Hematopoietic multipotent progenitor cell treated with erythropoietin and hydrocortisone succinate and interleukin-3 and kit ligand, for 15 days (in vitro differentiated cells): ENCODE measurements at places on chromosomes 3 and 15.
A peak's percentile ranks its signal among the peaks of the same experiment; 100 is the strongest.

GRCh38 chr15:81292523-81293001 lies 31.4 kb downstream of the STARD5 start:
- no peak for DNase-seq

- DNase-seq = no peak
Measured at GRCh38 chr3:123395235-123395634, 53.7 kb downstream of the ADCY5 start.

GRCh38 chr15:89495638-89496145 lies 691 bp downstream of the RHCG start:
- no peak for DNase-seq

DNA sequence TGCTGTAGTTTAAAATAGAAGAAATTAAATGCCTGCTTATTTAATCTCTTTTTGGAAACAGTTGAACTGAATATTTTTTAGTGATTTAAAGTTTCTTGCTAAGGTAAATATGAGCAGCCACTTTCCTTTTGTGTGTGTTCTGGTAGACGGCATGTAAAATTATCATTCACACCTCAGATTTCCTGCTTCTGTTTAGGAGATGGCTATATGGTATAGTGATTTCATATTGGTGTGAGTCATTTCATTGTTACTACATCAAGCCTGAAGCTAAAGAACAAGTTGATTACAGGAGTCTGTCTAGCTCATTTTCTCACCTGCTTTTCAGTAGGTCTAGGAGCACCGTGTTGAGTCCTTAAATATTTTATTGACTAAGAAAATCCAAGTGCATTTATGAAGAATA lies 2.2 kb downstream of the LRCH3 start:
- no peak for DNase-seq

DNA sequence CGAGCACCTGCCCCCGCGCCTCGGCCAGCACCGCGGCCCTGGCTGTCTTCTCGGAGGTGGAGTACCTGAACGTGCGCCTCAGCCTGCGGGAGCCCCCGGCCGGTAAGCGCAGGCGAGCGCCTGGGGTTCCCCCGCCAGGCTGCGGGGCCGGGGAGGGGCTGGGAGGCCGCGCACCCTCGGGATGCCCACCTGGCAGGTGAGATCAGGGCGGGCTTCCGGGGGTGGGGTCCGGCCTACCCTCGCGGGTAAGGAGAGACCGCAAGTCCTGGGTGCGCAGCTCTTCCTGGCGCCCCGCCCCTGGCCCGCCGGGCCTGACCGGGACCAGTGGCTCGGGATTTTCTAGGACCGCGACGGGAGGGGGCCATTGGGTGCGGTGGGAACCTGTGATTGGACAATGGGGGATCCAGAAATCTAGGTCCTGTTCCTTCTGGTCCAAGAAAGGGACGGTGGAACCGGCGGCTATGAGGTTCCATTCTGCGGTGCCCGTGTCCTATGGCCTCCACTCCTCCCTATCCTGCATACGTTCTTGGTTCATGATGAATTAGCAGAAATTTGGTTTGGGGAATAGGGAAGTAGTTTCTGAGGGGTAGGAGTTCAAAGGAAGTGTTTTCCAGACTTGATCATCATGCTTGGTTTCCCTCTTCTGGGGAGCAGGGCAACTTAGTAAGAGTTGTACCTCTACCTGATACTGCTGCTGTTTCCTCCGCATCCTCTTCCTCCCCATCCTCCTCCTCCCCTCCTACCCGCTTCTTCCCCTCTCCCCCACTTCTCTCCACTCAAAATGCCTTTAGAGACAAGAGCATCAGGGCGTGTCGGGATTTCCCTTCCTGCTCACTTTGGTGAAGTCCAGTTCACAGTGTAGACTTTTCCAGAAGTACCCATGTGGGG lies 808 bp downstream of the ARRDC4 start:
- DNase-seq = peak; percentile 20

- DNase-seq = no peak
Measured at GRCh38 chr3:99873269-99874102, 55.8 kb downstream of the CMSS1 start.

- DNase-seq = peak; percentile 42
Measured at GRCh38 chr3:52317208-52318000, 1.3 kb downstream of the DNAH1 start.

- no peak for DNase-seq
Measured at GRCh38 chr15:66483131-66483566, 14.4 kb downstream of the SNAPC5 start.

- DNase-seq = no peak
Measured at GRCh38 chr3:46564190-46565021, 1.7 kb downstream of the LRRC2 start.

GRCh38 chr3:45528429-45528828 lies 66.1 kb upstream of the LIMD1 start:
- no peak for DNase-seq

DNA sequence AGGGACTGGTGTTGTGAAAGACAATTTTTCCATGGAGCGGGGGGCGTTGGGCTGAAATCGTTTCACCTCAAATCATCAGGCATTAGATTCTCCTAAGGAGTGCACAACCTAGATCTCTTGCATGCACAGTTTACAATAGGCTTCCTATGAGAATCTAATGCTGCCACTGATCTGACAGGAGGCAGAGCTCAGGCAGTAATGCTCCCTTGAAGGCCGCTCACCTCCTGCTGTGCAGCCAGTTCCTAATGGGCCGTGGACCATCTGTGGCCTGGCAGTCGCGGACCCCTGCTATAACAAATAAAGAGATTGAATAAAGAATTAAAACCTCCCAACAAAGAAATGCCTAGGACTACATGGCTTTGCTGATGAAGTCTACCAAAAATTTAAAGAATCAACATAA lies 25.3 kb upstream of the ANKRD28 start:
- DNase-seq = no peak

- DNase-seq = no peak
Measured at GRCh38 chr15:44275150-44275830, 13.2 kb upstream of the GOLM2 start.

GRCh38 chr15:66251790-66252684 lies 1.5 kb downstream of the MEGF11 start:
- DNase-seq = no peak

GRCh38 chr3:59839810-59840515 lies 790.1 kb upstream of the CFAP20DC start:
- DNase-seq = no peak

DNA sequence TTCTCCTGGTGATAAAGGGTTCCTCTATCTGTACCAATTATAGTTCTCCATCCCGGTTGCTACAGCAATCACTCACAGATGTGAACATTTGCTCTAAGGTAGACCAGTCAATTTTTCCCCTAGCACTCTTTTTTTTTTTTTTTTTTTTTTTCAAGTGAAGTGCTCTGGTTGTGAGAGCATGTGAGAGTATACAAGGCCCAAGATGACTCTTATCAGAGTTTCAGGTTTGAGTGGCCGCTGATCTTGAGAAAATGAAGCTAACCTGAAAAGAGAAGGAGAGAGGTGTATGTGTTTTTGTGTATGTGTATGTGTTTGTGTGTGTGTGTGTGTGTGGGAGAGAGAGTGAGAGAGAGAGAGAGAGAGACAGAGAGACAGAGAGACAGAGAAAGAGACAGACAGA lies 44.4 kb upstream of the OTOL1 start:
- no peak for DNase-seq

- DNase-seq = no peak
Measured at GRCh38 chr15:55694652-55695150, 48.3 kb downstream of the PRTG start.

DNA sequence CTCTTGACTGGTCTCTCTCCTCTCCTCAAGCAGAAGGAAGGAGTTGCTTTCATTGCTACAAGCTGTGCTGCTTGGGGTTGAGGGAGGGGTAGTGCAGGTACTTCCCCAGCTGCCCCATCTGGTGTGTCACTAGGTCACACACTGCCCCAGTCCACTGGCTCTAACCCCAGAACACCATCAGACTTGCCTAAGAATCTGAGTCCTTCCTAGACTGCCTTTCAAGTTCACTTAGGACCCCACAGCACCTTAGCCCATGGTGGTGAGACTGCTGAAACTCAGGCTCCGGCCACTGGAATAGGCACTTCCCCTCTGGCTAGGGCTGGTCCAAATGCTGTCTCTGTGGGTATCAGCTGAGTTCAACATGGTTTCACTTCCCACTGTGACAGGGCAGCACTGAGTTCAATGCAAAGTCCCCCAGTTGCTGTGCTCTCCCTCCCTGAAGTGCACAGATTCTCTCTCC lies 279.7 kb upstream of the GOLGA6L4 start:
- DNase-seq = no peak

- no peak for DNase-seq
Measured at GRCh38 chr3:17030956-17031652, 146.3 kb downstream of the PLCL2 start.

DNA sequence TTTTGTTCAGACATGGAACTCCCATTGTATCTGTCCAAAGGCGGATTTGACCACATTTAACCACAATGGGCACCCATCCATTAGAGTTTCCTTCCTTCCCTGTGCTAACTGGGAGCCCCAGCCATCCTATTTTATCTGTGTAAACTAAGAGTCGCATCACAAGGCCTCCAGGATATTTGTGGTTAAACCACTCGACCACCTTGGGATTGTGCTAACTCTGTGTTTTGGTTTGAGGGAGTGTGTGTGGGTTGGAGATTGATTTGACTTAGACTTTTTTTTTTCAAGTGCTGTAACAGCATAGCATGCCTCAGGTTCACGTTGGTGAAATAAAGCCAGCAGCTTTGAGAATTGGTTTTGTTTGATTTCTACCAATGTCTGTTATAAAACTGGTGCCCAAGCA lies 100.4 kb upstream of the TP63 start:
- DNase-seq = no peak

DNA sequence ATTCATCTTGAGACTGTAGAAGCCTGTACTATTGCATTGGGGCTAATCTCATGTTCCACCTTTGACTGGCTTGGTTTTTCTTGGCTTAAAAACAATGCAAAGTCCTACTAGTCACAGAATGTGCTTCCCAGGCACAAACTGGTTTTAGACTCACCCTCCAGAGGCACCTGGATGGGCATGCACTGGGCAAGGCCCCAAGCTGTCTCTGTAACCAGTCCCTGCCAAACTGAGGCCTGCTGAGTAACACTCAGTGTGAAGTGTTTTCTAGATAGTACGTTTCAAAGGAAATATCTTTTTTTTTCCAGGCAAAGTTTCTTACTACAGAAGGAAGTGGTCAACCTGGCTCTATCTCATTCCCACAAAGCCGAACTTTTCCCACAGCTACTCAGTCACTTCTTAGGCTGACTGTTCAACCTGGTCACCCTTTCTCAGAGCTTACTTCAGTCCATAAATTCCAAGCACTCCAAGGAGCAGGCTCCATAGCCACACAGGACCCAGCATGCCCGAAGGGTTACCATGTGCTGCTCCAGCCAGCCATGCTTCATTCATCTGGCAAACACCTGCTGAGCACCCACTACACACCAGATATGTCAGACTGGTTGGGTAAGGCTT lies 57.4 kb downstream of the NPTN start:
- no peak for DNase-seq

GRCh38 chr3:85801955-85802354 lies 843.2 kb downstream of the CADM2 start:
- DNase-seq = no peak
